ENCODE measurements at places on chromosomes 16 and 17. TPM values are rescaled to one million over a fixed set of nuclear protein-coding genes. Genes with fewer than 3 reads are reported as not detected.

CPSF4L gene
- total RNA-seq = not detected

IGF2BP1 gene
- total RNA-seq = not detected

FN3KRP gene
- 32.1 TPM for total RNA-seq

PIK3R5 gene
- 50.3 TPM for total RNA-seq

PSMB3 gene
- 241 TPM for total RNA-seq

HIC1 gene
- 39.8 TPM for total RNA-seq

CA5A gene
- not detected for total RNA-seq

TUBB3 gene
- 3.6 TPM for total RNA-seq

SCARF1 gene
- total RNA-seq = 2.8 TPM

ZNF469 gene
- 0.28 TPM for total RNA-seq

HSD3B7 gene
- 7.5 TPM for total RNA-seq

NFATC3 gene
- 209 TPM for total RNA-seq

PPP1R27 gene
- not detected for total RNA-seq

UQCRC2 gene
- total RNA-seq = 216 TPM

QRICH2 gene
- 1.4 TPM for total RNA-seq

MRPS7 gene
- total RNA-seq = 40.0 TPM
